ACHN (cell line): ENCODE measurements at places on chromosomes 2 and 18.

DNA sequence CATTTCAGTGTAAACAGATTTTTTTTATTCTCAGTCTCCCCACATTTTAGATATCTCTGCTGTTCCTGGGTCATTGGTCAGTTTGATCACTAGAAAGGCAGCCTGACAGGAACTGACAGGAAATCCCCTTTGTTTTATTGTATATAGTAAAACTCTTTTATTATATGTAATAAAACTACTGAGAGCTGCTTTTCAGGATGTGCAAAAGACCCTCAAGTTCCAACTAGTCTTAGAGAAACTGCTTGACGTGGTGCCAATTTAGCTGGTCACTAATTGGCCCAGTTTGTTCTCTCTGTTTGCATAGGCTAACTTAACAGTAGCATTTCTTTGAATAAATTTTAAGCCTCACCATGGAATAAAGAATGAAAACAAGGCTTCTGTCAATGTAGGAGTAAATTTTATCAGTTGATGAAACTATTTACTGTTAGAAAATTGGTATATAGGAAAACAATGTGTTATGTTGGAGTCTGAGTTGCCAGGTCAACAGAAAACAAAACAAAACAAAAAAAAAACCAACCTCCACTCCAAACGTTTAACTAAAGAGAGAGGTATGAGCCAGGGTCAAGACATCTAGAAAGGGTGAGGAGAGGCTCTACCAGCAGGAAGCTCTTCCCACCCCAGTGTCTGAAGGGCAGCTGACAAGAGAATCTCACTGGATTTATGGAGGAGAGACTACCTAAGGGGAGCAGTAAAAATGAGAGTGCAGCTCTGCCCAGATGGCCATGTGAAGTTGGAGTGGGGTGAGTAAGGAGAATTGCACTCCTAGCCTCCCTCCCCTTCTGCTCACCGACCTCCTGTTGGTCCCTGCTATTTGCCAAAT is 184.6 kb downstream of the ST6GAL2 start:
- no peak for DNase-seq

DNA sequence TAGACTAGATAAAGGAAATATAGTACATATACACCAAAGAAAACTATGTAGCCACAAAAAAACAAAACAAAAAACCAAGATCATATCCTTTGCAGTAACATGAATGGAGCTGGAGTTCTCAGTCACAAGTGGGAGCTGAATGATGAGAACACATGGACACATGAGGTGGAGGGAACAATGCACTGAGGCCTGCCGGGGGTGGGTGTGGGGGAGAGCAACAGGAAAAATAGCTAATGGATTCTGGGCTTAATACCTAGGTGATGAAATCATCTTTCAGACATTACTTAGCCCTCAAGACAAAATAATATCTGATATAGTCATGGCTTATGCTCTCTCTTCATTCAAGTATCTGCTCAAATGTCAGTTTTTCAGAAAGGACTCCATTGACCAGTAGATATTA is 930.6 kb downstream of the LRP1B start:
- no peak for DNase-seq

- DNase-seq, result no peak
These were observed 20.9 kb upstream of the COL6A3 start for GRCh38 chr2:237434866-237435311.

DNA sequence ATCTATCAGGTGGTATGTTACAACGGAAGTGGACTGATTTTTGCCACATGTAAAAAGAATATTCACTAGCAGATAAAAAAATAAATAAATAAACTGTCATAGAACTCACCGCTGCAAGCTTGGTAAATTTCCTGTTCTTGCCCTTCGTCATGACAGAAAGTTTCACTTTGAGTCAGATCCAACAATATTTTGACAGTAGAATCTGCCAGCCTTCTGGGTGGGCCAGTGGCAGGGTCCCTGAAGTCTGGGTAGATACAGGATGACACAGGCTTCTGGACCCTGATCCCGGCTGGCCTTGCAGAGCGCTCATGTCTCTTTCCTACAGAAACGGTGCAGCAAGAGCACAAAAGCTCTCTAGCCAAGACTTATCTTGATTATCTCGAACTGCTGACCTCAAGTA is 97.8 kb upstream of the PMAIP1 start:
- no peak for DNase-seq

GRCh38 chr18:46429649-46430224 is 227.3 kb downstream of the LOXHD1 start:
- no peak for DNase-seq

GRCh38 chr2:234454433-234454832 is 42.4 kb downstream of the ARL4C start:
- no peak for DNase-seq

DNA sequence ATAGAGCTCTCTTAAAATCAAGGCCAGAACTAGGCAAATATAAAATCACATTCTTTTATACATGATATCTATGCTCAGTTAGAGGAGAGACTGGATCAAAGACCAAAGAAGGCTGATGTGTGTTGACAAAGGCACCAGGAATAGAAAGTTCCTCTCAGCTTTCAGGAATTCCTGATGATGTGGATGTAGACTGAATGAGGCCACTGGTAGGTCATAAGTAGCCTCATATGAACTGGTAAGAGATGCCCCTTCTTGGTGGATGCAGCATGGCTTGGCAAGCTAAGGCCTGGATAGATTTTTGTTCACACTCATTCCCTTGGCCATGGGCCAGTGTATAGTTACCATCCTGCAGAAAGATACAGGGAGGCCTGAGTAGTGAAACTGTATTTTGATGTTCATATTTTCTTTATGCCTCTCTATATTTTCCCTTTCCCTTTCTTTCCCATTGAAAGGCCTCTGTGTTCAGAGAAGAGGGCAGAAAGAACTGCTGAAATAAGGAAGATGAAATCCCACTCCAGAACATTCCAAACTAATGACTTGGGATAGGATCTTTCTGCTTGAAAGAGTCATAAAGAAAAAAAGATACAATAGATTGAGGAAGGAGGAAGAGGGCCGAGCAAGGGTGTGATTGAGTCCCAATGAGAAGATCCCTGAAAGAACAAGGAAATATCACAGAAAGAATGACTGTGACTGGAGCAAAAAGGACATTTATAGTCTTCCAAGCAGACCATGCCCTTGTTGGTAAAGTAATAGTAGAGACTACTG is 2182.7 kb upstream of the PIK3C3 start:
- no peak for DNase-seq
